IMR-90 (cell line): ENCODE measurements at places on chromosomes 4 and X.
A peak's percentile ranks its signal among the peaks of the same experiment; 100 is the strongest.

DNA sequence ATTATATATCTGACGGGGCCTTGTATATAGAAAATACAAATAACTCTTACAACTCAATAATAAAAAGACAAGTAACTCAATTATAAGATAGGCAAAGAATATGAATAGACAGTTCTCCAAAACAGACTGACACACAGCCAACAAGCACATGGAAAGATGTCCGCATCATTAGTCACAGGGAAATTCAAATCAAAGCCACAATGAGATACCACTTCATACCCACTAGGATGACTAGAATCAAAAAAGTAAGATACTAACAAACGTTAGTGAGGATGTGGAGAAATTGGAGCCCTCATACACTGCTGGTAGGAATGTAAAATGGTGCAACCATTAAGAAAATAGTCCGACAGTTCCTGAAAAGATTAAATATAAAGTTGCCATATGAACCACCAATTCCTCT, 115.7 kb downstream of the RCHY1 start:
- DNase-seq: no peak

- peak; percentile 86 for DNase-seq
Measured at GRCh38 chr4:11635342-11635741, 206.6 kb upstream of the HS3ST1 start.

DNA sequence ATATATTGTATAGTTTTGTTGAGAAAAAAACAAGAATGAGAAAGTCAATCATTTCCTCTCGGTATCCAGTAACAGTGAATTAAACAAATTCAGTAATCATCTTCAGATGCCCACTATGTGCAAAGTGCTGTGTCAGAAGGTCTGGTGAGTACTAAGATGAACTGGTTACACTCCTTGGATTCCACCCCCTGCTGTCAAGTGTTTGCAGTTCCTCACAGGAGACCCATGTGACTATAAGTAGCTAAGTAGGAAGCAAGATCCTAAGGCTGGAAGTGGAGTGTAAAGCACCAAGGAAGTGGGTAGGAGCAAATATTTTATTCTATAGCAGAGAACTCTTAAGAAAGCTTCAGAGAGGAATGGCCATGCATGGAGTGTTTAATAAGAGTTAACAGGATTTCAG, 73.6 kb downstream of the SNX25 start:
- peak; percentile 28 for DNase-seq

DNA sequence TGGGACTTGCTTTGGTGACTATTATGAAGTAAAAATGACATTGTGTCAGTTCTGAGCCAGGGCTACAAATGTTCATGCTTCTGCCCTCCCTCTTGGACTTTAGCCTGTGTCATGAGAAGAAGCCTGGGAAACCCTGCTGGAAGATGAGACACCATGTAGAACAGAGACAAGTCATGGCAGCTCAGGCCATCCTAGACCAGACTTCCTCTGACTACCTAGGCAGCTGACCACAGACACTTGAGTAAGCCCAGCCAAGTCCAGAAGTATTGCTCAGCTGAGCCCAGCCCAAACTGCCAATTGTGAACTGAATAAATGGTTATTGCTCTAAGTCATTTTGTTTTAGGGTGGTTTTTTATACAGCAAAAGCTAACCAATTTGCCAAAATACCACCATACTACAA, 467.6 kb upstream of the CNKSR2 start:
- no peak for DNase-seq

- no peak for DNase-seq
Measured at GRCh38 chrX:108250654-108251579, 159.3 kb downstream of the ATG4A start.

DNA sequence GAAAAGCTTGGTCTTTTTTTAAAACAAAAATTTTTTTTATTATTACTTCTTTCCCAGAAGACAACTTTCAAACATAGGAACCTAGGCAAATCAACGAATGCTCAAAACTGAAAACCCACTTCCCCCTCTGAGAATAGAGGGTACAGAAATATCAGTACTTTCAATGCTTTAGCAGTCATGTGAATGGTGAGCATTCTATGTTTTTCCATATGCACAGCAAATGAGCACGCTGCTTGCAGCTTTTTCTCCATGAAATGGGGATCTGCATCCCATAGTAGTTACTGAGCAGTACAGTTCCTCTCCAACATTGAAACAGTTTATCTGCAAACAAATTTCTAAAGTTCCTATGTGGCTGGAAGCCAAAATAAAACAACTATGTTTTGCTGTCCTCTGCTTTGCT, 108.4 kb upstream of the BMP2K start:
- no peak for DNase-seq

- DNase-seq: no peak
Measured at GRCh38 chr4:185950891-185951290, 118.1 kb upstream of the TLR3 start.
